HuH-7 (cell line): ENCODE measurements at places on chromosomes 7 and 10.

DNA sequence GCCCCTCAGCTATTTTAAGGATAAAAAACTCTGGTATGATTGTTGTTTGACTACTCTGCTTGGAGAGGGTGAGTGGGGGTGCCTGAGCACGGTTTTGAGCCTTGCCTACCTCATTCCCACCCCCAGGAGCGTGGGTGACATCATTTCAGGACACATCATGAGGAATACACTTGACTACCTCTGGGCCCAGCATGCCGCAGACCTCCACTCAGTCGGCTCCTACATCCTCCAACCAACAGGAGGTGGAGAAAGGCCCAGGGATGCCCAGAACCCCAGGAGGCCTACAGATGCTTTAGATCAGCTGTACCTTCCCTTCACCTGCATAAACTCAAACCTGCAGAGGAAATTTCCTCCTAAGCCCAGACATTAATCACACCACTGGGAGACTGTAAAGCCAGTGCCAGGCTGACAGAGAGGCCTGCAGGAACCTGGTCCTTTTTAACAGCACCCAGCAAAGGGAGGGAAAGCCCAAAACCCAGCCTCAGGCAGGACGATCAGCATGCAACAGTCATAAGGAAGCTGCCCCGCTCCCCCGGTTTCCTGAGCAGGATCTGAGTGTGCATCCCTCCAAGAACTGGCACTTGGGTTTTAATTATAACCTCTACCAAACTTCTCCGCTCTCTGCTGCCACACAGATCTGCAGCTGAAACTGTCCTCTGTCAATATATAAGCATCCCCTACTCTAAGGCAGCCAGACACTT lies 61.7 kb upstream of the ZNRF2 start:
- DNase-seq = no peak

DNA sequence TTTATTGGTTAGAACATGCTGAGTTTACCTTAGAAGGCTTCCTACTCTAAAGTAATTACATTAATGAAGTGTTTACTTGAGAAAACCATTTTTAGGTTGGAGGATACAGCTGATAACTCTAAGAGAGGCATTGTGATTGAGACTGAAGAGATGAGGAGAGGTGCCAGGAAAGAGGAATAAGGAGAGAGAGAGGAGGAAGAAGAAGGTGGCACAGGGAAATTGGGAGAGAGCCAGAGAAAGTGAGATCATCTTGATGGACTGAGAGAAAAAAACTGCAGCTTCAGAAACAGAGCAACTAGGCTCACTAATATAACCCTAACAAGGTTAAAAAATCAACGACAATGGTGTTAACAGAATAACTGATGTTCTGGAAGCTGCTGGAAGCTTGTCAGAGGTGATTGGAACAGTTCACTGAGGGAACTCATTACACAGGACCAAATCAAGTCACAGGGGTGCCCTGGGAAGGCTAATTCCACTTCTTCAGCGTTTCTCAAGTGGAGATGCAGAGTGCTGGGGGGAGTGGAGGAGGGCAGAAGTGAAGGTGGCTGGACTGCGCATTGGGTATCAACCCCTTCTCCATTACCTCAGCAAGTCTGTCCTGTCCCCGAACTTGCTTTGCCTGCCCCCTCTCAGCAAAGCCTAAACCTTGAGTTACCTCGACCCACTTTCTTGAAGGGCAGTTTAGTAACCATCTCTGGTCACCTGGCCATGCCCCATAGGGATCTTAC lies 6.9 kb upstream of the SORBS1 start:
- DNase-seq = no peak

GRCh38 chr10:97540669-97541500 lies 31.7 kb upstream of the ANKRD2 start:
- DNase-seq = no peak

GRCh38 chr7:19224951-19225350 lies 79.7 kb upstream of the FERD3L start:
- DNase-seq = no peak

DNA sequence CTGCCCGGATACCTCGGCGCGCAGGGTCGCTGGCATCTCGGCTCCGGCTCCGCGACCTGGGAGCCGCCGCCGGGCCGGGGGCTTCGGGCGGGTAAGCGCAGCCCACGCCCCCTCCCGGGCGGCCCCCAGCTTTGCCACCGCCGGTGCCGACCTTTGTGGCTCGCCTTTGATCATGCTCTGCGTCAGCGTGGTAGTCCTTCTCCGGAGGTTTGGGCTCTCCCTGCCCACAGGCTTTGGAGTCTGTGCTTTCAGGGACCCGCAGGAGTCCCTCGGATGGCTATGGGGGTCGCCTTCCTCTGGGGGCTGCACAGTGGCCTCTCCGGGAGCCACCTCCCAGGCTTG lies 7.3 kb downstream of the ATP6V1F start:
- DNase-seq = no peak

GRCh38 chr7:41702635-41703371 lies at the start of gene INHBA:
TSS of gene INHBA (minus strand) at chr7:41703090. CDS start at chr7:41700374, 2,716 bp downstream.
- no peak for DNase-seq

DNA sequence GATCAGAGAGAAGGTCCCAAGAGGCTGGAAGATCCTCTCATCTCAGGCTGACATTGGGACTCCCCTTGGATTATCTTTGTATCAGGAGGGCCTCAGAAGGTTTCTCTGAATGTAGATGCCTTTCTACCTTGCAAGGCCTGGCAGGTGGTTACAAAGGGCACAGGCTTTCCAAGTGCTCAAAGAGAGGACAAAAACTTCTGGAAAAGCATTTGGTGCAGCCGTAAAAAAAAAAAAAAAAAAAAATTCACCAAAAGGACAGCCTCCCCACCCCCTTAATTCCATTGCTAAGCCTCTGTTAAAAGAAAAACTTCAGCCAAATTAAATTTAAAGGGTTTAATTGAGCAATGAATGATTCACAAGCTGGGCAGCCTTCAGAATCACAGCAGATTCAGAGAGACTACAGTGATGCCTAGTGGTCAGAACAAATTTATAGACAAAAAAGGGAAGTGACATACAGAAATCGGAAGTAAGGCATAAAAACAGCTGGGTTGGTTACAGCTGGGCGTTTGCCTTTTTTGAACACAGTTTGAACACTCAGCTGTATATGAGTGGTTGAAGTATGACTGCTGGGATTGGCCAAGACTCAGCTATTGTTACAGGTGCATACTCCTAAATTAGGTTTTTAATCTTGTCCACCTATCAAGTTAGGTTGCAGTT lies 42.5 kb upstream of the LRGUK start:
- no peak for DNase-seq

DNA sequence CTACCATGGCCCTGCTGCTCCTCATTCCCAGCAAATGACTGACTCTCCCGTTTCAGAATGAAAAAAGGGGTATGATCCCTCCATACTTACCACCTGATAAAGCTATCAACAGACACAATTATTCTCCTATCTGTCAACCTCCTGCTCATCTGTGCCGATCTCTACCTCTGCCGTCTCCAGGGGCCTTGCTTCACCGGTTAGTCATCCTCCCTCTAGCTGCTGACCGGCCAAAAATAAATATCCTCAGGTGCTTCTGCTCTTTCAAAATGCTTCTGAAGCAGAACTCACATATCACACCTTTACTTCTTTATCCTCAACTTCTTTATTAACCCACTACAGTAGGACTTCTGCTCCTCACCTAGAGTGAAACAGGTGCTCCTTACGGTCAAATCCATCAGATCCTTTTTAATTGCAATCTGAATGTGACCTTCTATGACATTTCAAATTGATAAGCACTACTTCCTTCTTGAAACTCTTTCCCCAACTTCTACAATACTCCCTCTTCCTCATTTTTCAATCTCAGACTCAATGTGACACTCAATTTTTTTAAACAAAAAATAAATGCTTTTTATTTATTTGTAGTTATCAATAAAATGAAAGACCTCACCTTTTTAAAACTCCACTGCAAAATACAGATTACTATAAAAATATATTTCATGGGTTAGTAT lies 63.2 kb downstream of the LMBR1 start:
- no peak for DNase-seq

- no peak for DNase-seq
Observed at GRCh38 chr10:96596422-96597407, 9.9 kb upstream of the TM9SF3 start.

DNA sequence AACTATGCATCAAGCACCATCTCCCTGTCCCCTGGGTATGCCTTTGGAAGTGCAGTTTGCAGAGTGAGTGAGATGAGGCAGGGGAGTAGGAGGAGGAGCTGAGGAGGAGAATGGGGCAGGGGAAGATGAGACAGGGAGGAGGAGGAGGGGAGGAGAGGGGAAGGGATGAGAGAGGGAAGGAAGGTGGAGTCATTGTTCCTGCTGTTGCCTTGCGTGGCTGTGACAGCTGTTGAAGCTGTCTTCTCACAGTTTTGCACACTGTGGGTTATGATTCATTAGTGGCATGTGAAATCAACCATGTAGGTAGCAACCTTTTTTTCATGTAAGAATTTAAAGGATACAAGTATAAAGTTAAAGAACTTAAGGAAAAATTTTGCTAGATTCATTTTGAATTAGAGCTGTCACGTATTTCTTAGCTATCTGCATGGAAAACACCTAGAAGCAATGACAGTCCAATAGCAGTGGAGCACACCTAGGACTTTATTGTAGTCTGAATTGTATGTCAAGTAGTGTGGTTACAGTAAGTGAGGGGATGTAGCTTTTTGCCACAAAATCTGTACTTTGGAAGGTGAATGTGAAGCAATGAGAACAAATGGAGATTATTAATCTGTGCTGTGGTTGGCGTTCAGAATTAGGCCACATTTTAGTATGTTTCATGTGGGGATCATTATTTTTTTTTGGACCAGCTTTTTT lies 21.7 kb downstream of the CCM2 start:
- no peak for DNase-seq

DNA sequence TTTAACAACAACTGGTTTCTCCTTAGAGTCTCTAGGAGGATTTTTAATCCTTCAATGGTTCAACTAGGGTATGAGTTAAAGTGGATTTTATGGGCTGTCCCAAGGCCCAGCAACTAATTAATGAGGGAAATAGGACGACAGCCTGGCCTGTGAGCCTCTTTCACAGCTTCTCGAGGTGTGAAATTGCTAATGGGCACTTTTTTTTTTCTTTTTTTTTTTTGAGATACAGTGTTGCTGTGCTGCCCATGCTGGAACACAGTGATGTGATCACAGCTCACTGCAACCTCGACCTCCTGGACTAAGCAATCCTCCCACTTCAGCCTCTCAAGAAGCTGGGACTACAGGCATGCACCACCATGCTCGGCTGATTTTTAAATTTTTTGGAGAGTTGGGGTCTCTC lies 87.0 kb downstream of the MARCHF5 start:
- no peak for DNase-seq
